Stimulated activated CD8-positive, alpha-beta memory T cell treated with anti-CD3 and anti-CD28 coated beads, Interleukin-4, amount 100 ng/mL, for 48 hours (primary cell): ENCODE measurements at places on chromosomes 1 and 21.
A peak's percentile ranks its signal among the peaks of the same experiment; 100 is the strongest.

DNA sequence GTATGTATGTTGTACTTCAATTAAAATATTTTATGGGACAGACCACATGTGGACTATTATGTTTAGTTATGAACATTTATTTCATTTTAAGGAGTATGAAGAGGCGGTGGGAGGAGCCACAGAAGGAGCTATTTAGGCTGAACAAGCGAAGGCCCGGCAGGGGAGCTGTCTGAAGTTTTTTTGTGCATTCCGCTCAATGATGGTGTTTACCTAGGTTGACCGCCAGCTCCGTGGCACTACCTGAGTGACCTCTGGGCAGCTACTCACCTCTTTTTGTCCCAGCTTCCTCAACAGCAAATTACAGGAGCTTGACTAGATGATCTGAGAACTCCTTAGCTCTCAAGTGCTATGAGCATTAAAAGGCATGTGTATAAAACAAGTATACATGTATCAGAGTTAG, 32.7 kb upstream of the C1orf198 start:
- DNase-seq = no peak

DNA sequence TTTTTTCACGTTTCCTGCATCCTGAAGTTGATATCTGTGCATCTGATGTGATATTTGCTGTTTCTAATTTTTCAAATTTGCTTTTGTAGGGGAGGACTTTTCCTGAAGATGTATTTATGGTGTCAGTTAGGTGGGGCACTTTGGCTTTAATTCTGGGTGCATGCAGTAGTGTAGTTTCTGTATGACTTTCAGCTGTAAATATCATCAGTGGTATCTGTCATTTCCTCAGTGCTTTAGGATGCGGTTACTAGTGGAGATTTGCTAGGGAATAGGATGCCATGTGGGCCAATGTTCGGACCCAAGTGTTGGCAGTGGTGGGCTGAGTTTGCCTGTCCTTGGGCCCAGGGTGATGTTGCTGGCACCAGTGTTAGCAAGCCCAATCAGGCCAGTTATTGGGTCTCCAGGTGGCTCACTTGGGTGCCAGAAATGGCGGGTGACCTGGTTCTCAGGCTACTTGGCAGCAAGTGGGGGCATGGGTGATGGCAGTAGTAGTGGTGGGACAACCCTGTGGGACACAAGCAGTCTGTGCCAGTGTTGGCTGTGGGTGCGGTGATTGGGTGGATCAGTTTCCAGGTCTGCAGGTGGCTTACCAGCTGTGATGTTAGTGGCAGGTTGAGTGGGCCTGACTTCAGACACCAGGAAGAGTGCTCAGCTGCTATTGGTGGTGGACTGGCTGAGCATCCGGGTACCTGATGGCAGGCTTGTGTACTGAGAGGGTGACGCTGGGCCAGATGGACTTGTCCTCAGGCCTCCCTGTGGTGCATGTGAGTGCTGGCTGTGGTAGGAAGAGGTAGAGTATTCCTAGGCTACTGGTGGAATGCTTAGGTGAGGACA, 24.4 kb downstream of the CD55 start:
- no peak for DNase-seq

DNA sequence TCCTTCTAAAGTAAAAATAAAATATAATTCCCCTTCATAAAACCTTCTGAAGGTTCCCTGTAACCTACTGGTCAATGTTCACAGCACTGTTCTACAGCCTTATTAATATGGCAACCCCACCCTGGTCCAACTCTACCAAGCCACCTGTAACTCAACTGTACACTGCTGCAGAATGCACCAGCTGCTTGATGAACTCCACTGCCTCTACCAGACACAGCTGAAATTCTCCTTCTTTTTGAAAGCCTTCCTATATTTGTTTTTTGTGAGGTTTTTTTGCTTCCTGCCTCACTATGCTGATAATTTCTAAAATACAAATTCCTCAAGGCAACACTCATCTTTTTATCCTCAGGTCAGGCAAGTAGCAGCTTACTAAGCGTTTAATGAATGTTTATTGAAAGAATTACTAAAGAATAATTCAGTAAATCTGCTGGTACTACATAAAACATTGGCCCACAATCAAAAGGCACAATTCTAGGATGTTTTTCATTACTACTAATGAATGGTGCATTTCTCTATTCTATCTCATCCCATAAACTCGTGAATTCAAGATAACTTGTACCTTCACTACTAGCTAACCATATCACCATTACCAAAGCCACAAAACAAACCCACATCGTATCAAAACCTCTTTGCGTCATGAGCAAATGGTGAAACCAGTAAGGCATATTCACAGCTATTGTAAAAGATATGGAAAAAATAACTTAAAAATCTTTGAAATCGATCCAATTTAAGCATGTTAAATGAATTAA, 2.4 kb downstream of the SSX2IP start:
- DNase-seq = no peak

DNA sequence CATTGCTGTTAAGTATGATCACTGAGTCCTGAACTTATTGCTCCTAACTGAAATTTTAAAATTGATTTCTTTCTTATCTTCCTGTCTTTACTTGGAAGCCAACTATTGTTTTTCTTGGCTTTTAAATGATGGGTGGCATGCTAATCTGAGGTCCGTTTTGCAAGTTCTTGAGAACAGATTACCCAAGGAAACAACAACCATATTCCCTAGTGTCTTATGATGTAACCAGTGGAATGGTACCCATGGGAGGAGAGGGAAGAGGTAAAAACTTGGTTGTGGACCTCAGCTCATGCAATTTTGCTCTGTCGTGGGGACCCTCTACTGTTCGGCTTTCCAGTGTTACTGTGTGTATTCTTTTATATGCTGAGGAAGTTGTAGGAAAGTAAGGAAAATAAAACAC, 454.8 kb upstream of the ADAMTS5 start:
- no peak for DNase-seq

- DNase-seq = no peak
Observed at GRCh38 chr1:72285074-72285425, 2.7 kb upstream of the NEGR1 start.

DNA sequence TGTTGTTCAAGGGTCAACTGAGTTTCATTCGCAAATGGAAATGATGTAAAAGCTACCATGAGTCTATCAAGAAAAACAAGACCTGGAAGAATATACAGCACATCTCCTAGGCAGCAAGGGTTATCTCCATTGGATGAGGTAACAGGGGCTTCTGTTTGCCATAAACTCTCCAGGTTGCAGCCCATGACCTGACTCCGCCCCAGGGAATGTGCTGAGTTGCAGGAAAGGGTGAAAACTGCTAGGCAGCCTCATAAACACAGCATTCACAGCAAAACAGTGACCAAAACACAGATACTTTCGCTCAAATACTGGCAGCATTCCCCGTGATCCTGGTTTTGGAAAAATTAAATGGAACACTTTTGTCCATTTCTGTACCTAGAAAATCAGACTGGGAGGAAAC, 20.2 kb upstream of the ACTA1 start:
- DNase-seq = no peak

DNA sequence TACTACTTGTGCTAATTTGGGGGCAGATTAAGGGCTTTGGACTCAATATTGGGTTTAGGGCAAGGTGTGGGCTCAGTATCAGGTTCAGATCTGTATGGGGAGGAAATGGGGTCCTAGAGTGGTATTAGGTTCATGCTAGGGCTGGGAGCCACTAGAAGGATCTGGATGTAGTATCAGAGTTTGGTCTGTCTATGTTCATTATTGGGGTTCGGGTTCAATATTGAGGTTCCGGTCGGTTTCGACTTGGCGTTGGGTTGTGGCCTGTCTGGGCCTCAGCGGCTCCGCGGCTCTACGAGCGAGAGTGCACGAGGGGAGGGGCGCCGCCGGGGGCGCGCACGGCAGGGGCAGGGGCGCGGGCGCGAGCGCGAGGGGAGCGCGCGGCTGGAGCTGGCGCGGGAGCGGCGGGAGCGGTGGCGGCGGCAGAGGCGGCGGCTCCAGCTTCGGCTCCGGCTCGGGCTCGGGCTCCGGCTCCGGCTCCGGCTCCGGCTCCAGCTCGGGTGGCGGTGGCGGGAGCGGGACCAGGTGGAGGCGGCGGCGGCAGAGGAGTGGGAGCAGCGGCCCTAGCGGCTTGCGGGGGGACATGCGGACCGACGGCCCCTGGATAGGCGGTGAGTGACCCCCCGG, at the start of gene PTPRF:
TSS of gene PTPRF (plus strand) at position 401 of the 624 bp plus-strand sequence. CDS start 14,193 bp downstream, outside the sequence.
- peak; percentile 48 for DNase-seq

DNA sequence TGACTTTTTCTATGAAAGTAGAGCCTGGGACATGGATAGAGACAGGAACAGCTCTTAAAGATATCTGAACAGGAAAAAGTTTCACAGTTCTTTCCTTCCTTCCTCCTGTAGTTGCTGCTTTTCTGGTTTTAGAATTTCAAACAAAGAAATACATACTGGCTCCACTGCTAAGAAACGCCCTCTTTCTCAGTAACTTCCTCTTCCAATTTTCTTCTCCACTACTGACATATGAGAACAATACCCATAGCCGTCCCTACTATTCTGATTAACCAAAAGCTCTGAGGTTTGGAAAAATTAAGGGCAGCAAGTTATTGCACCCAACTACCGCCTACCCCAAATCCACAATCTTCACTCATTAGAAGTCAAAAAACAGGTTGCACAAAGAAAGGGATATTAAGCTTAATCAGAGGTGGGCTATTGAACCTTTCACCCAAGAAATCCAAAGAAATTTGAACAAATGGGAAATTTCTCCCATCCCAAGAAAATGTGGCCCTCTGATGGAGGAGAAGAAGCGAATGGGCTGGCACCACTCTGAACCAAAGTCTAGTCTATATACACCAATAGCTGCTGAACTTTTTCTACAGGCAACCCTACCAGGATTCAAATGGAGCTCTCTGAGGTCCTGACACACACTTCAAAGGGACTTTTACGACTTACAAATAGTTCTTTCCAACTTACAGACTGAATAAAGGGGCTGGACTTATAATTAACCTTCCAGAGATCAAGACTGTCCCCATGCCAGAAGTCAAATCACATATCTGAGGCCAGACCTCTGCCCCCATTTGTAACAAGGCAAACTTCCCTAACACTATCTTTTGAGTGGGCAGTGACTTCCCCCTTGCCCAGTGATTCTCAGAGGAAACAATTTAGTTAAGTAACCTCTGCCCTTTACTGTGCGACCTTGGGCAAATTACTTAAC, 1.7 kb downstream of the WASF2 start:
- DNase-seq = no peak

- peak; percentile 82 for DNase-seq
Observed at GRCh38 chr1:6438047-6438525, 13.5 kb downstream of the ESPN start.
